Thymus (tissue), 14 donors: ENCODE measurements at places on chromosomes 6 and 20. TPM values are rescaled to one million over a fixed set of nuclear protein-coding genes. Genes with fewer than 3 reads are reported as not detected.

- peaks cover 14% of the 10 kb centered on the region for H3K36me3 ChIP-seq
- no peak overlapping the region for H3K4me3 ChIP-seq
- no peak for DNase-seq
- H3K4me1 ChIP-seq: peaks cover 15% of the 10 kb centered on the region
Observed at GRCh38 chr20:33399924-33400323, 1.4 kb downstream of the CDK5RAP1 start.

DNA sequence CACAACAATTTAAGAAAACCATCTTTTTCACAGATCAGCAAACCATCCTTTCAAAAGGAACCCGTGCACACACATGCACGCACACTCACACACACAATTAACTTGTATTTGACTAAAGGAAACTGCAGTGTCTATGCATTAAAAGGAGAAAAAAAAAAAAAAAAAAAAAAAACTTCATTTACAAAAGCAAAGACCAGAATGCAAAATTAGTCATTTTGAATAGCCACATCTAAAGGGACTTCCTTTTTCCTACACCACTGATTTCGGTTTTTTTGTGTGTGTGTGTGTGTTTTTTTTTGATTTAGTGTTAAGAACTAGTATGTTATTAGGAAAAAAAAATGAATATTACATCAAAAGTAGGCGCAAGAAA is 6.3 kb downstream of the ZMYND8 start:
- H3K4me1 ChIP-seq: peaks cover 75% of the 10 kb centered on the region
- H3K36me3 ChIP-seq: peaks cover 13% of the 10 kb centered on the region
- no peak for DNase-seq
- H3K27ac ChIP-seq: no peak overlapping the region
- H3K4me3 ChIP-seq: no peak overlapping the region

CALHM6 gene
- 43.4 TPM for total RNA-seq

- H3K4me1 ChIP-seq: no peaks in the 10 kb centered on the region
- H3K4me3 ChIP-seq: no peak overlapping the region
- no peak overlapping the region for H3K27ac ChIP-seq
- DNase-seq: peak; percentile 34
- no peaks in the 10 kb centered on the region for H3K36me3 ChIP-seq
Observed at GRCh38 chr6:125066964-125067363, 86.6 kb upstream of the TPD52L1 start.

FGD2 gene
- total RNA-seq: 8.5 TPM

- H3K36me3 ChIP-seq: no peaks in the 10 kb centered on the region
- H3K27me3 ChIP-seq: no peaks in the 10 kb centered on the region
- no peak overlapping the region for H3K4me3 ChIP-seq
- no peaks in the 10 kb centered on the region for H3K4me1 ChIP-seq
Observed at GRCh38 chr6:166050559-166050958, 117.1 kb downstream of the TBXT start.

DNA sequence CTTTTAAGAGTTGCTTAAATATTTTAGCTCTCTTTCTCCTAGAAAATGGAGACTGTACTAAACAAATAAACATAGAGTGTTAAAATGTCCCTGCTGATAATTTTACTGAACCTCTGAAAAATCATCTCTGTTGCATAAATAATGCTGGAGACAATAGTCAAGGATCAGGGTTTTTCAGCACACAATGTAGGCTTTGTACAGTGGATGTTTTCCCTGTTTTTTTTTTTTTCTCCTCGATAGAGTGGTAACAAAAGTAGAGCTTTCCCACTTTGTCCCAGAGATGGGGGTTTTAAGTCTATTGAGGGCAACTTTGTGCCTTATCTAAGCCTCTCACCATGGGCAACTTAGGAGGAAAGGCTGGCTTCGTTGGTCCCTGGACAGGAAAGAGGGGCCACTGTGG is 222.6 kb upstream of the HDDC2 start:
- H3K27ac ChIP-seq: no peak overlapping the region
- DNase-seq: no peak
- no peaks in the 10 kb centered on the region for H3K36me3 ChIP-seq
- H3K27me3 ChIP-seq: no peaks in the 10 kb centered on the region
- H3K4me3 ChIP-seq: no peak overlapping the region
- H3K4me1 ChIP-seq: peaks cover 2% of the 10 kb centered on the region

DNA sequence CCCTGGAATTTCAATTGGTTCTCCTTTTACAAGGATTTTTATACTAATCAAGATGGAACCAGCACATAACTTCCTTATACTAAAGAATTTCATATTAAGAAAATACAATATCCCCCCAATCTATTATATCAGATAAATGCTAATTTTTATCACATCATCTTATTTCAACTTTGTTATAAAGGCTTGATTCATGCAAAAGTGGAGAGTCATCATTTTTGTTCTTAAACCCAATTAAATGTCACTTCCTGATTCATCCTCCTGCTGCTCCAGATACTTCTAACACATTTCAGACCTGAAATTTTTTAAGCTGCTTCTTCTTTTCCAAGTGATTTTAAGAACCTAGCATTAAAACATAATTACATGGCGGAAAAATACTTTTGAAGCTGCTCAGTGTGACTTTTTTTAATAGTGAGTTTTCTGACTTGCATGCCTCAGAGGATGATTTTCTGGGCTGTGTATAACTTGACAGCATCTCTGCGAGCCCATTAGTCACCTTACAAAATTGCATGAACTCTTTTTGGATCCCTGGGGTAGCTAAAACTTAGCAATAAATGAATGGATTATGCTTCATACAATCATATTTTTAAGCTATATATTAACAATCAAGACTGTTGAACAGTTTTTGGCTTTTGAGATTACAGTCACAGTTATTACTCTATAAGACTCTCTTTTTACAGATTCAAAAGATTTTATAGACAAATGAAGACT is 134.1 kb downstream of the ELOVL4 start:
- H3K27me3 ChIP-seq: no peaks in the 10 kb centered on the region
- no peak for DNase-seq
- H3K36me3 ChIP-seq: no peaks in the 10 kb centered on the region
- no peak overlapping the region for H3K4me3 ChIP-seq

GRCh38 chr6:137978252-137978896 is 111.3 kb downstream of the TNFAIP3 start:
- H3K27me3 ChIP-seq: no peaks in the 10 kb centered on the region
- no peak for DNase-seq
- H3K36me3 ChIP-seq: no peaks in the 10 kb centered on the region
- H3K4me3 ChIP-seq: no peak overlapping the region
- H3K27ac ChIP-seq: no peak overlapping the region

MATN4 gene
- total RNA-seq: 0.14 TPM

GRCh38 chr6:170433163-170434116 is 119.7 kb downstream of the PSMB1 start:
- H3K27ac ChIP-seq: no peak overlapping the region
- DNase-seq: no peak

DNA sequence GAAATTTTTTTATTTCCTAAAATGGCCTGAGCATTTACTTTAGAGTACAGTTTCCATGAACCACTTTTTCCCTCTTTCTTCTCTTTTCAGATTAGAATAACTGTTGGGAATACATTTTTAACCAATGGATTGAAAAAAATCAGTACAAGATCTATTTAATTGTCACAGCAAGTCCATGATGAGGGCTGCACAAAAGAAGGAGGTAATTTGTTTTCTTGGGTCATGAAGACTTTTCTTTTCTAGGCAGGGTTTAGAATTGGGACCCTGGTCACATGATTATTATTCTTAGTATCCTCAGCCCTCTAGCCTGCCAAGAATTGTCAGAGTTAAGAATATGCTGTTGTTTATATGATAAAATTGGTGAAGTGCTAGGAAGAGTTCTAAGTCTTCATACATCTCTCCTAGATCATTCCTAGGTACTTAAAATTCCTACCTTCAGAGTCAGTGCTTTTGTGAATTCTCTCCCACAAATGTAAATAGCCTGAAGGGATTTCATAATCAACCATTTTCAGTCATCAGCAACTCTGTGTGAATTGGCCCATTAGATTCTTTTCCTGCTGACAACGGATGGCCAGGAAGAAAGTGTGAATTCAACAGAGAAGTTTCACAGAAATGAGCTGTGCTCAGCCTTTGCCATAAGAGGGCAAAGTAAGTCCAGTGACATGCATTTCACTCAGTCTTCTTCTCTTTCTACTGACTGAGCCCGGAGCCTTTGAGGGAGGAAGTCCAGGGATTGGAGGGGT is 32.4 kb upstream of the TPBG start:
- H3K27me3 ChIP-seq: no peaks in the 10 kb centered on the region
- no peaks in the 10 kb centered on the region for H3K36me3 ChIP-seq
- no peak for DNase-seq
- no peaks in the 10 kb centered on the region for H3K4me1 ChIP-seq
- no peak overlapping the region for H3K4me3 ChIP-seq

- H3K36me3 ChIP-seq: no peaks in the 10 kb centered on the region
- H3K27me3 ChIP-seq: no peaks in the 10 kb centered on the region
- H3K4me1 ChIP-seq: no peaks in the 10 kb centered on the region
Observed at GRCh38 chr6:148934961-148935360, 188.1 kb downstream of the UST start.

GRCh38 chr20:46897328-46897880 is 2.8 kb downstream of the EYA2 start:
- H3K4me3 ChIP-seq: no peak overlapping the region
- H3K27me3 ChIP-seq: peaks cover 42% of the 10 kb centered on the region
- H3K27ac ChIP-seq: no peak overlapping the region
- no peak for DNase-seq
- H3K36me3 ChIP-seq: no peaks in the 10 kb centered on the region
- no peaks in the 10 kb centered on the region for H3K4me1 ChIP-seq

GRCh38 chr6:169163411-169163901 is 90.2 kb downstream of the THBS2 start:
- no peak overlapping the region for H3K4me3 ChIP-seq
- H3K27me3 ChIP-seq: no peaks in the 10 kb centered on the region
- no peak for DNase-seq
- no peak overlapping the region for H3K27ac ChIP-seq
- H3K4me1 ChIP-seq: no peaks in the 10 kb centered on the region
- no peaks in the 10 kb centered on the region for H3K36me3 ChIP-seq

DYNLRB1 gene
- 70.9 TPM for total RNA-seq

DNA sequence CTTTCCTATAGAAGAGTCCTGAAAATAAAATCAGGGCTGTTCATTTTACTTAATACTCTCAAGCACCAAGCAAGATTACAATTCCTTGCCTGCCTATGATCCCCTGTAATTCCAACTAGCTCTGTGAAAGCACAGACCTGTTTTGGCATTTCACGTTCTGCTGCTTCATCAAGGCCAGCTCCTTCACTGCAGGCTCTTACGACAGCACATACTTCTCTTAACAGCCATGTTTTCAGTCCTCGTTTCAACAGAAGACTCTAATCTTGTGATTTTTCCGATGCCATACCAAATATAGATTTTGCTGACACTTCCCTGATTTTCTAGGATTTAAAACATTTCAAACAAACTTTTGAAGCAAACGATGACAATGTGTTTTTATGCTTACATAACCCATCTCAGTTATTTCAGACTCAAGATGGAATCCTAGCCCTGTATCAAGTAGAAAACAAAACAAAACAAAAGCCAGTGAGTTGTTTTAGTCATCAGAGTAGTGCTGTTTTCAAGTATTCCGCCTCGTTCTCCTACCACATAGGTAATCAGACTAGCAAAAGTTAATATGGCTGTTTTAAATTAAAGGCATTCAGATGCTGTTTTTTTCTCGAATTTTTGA is 616.5 kb upstream of the CITED2 start:
- H3K27ac ChIP-seq: no peak overlapping the region
- H3K4me3 ChIP-seq: no peak overlapping the region
- no peaks in the 10 kb centered on the region for H3K27me3 ChIP-seq

NKX2-4 gene
- not detected for total RNA-seq

HDGFL1 gene
- not detected for total RNA-seq

COL9A3 gene
- total RNA-seq: 4.1 TPM
